ENCODE measurements at places on chromosomes 3 and 15. TPM values are rescaled to one million over a fixed set of nuclear protein-coding genes. Genes with fewer than 3 reads are reported as not detected.

DNA sequence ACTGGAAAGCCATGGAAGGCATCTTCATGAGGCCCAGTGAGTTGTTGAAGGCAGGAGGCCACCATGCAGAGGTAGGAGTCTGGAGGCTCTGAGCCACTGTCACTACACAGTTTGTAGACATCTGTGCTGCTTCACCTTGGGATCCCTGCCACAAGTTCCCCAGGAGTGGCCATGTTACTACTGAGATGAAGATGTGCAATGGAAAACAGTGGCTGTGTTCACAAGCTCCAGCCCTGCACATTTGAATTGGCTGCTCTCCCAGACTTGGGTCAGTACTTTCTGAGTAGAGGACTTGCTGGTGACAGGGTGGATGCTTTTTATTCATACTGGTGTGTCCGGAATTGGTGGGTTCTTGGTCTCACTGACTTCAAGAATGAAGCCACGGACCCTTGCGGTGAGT is 86.9 kb upstream of the C15orf39 start:
- DNase-seq = no peak

The TFDP2 gene
- polyA plus RNA-seq = 9.5 TPM

The COL7A1 gene
- polyA plus RNA-seq = 7.7 TPM

The CD200R1 gene
- polyA plus RNA-seq = 0.25 TPM

The CPLX3 gene
- polyA plus RNA-seq = not detected

DNA sequence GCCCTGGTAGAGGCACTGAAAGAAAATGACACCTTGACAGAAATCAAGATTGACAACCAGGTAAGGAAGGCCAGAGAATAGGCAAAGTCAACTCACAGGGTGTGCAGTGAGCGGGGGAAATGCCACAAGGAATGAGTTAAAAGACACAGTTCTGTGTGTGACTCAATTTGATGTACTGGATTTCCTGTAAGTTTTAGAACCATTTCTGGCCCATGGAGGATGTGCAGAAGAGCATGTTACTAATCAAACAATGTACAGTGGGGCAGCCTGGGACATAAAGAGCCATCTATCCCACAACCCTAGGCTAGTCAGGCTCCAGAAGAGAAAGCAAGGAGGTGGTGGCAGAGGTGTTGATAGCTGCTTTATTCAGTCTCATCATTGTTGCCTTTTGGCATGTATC is 31.2 kb upstream of the TMOD3 start:
- DNase-seq = no peak

The PPP1R2 gene
- 25.1 TPM for polyA plus RNA-seq

The ECE2 gene
- polyA plus RNA-seq = not detected

The OIP5 gene
- 3.7 TPM for polyA plus RNA-seq

GRCh38 chr3:195111319-195111705 is 159.6 kb downstream of the XXYLT1 start:
- no peak for DNase-seq

DNA sequence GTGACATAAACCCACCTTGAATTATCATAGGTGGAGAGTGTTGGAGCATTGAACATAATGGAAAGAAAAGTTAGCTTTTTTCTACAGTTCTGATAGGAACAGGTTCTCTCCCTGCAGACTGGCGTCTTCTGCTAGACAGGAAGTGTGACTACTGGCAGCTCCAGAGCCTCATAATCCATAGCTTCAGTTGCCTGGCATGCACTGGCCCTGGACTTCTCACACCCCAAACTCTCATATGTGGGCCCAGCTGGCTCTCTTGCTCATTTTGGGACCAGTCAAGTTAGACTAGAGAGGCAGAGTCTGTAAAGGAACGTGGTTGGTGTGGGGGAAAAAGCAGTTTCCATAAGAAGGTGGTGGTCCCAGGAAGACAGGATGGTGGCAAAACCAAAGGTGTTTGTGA is 180.1 kb downstream of the VGLL4 start:
- DNase-seq = no peak

DNA sequence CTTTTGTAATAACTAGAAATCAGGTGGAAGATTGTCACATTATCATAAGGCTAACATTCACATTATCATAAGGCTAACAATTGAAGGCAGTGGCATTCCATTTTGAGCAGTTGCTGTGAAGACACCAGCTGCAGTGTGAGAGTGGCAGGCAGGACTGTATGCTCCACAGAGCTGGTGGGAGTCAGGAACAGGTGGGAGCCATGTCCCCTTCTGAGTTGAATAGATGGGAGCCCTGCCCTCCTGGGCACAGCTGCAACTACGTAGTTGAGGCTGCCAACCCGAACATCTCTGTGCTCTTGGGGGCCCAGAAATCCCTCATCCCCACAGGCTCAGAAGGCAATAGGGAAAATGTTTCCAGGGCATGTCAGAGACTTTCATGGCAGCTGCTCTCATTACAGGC is 1627.6 kb downstream of the SI start:
- DNase-seq = no peak

DNA sequence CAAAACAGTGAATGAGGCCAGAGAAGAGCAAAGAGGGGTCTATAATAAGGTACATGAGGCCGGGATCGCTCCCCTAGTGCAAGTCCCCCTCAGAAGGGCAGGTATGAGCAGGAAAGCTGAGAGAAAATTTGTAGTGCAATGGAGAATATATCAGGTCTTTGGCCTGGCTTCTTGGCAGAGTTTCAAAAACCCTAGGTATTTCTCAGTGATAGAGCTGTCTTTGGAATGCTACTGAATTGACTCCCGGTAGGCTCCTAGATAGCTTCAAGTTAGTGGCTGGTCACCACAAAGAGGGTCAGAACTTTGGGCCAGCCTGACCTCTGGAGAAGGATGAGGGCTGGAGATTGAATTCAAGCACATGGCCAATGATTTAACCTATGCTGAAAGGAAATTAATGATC is 30.6 kb upstream of the OXTR start:
- no peak for DNase-seq

GRCh38 chr15:56919609-56920366 is 1.3 kb downstream of the TCF12 start:
- DNase-seq = no peak

GRCh38 chr15:39204031-39204430 is 376.8 kb upstream of the THBS1 start:
- no peak for DNase-seq

The DPPA4 gene
- not detected for polyA plus RNA-seq

DNA sequence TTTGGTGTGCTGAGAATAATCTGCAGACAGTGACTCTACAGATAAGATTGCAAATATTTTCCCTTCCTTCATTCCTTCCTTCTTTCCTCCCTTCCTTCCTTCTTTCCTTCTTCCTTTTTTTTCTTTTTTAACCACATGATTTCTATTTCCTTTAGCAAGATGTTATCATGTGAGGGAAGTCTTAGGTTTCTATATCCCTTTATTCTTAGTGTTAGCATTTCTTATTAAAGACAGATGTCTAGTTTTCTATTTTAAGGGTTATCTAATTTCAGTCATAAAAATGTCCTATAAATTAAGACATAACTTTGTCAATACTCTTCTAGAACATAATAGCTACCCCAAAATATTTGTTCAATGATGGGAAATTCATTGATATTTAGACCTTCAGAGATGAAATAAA is 470.9 kb downstream of the LPP start:
- DNase-seq = no peak

The MYO1E gene
- 25.0 TPM for polyA plus RNA-seq

- peak; percentile 68 for DNase-seq
Measured at GRCh38 chr15:101528108-101528916, 38.8 kb upstream of the PCSK6 start.

- DNase-seq = no peak
Measured at GRCh38 chr15:50126072-50126471, 7.0 kb upstream of the ATP8B4 start.

- DNase-seq = peak; percentile 7
Measured at GRCh38 chr15:83163032-83163431, 44.6 kb downstream of the HDGFL3 start.

The ALDH1A3 gene
- 87.2 TPM for polyA plus RNA-seq

The SLC28A2 gene
- 0.25 TPM for polyA plus RNA-seq

The MELTF gene
- polyA plus RNA-seq = 1.8 TPM
